Activated CD8-positive, alpha-beta memory T cell treated with anti-CD3 and anti-CD28 coated beads for 24 hours (primary cell): ENCODE measurements at places on chromosomes 7 and 10.

DNA sequence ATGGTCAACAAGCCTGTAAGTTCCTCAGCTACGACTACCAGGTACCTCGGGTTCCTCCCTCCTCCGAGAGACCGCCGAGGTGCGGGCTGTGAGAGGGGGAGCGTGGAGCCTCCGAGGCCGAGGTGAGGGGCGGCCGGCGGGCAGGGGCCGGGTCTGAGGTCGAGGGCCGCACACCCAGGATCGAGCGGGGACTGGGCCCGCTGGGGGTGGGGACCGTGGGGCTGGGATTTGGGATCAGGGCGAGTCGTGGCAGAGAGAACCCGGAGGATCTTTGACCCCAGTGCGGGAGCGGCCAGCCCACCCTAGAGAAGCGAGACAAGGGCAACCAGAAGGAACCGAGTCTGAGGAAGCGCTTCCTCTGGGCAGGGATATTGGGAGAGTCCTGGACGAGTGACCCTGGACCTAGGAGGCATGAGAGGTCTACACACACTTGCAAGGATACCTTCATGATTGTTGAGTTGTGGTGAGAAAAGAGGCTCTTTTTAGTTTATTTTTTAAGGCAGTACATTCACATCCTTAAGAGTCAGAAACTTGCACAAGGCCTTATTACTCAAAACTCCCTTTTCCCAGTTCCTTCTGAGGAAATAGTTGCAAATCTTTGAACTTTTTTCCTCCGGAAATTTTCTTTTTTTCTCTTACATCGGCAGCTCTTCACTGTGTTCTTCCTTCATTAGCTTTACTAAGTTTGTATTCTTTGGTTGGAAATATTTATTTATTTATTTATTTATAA lies 395 bp downstream of the ZNF487 start:
- no peak for DNase-seq

DNA sequence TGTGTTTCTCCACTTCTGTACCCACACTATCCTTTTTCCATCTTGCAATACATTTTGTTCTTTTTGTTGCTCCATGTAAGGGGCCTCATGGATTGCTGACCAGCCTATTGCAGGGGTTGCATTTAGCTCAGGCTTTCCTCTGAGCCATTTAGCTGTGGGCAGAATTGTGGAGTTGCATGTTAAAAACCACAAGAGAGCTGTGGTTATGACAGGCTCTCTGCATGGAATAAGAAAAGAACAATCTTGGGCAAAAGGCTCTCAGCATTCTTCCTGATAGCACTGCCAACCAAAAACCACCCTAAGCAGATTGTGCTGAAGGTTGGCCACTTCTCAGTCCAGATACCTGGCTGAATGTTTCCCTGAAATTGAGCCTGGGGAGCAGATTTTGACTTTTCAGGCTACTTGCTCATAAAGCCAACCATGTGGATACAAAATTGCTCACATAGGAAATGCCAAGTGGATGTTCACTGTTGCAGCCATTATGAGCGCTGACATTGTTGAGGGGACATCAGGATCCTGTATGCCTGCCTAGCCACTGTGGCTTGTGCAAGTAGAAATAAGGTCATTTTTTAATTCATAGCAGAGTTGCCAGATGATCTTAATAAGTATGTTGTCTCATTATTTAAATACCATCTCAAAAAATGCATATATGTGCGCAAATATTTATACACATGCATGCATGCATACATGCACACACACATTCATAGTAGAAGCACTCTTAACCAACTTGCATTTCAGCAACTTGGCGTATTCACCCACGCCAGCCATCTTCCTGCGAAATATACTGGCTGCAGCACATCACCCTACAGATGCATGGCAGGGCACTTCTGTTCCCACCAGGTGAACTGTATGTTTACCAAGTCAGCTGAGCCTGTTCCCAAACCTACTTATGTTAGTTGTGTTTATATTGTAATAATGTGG lies 695.4 kb downstream of the LRMDA start:
- no peak for DNase-seq

- no peak for DNase-seq
Measured at GRCh38 chr7:96414931-96415292, 93.0 kb upstream of the SLC25A13 start.

DNA sequence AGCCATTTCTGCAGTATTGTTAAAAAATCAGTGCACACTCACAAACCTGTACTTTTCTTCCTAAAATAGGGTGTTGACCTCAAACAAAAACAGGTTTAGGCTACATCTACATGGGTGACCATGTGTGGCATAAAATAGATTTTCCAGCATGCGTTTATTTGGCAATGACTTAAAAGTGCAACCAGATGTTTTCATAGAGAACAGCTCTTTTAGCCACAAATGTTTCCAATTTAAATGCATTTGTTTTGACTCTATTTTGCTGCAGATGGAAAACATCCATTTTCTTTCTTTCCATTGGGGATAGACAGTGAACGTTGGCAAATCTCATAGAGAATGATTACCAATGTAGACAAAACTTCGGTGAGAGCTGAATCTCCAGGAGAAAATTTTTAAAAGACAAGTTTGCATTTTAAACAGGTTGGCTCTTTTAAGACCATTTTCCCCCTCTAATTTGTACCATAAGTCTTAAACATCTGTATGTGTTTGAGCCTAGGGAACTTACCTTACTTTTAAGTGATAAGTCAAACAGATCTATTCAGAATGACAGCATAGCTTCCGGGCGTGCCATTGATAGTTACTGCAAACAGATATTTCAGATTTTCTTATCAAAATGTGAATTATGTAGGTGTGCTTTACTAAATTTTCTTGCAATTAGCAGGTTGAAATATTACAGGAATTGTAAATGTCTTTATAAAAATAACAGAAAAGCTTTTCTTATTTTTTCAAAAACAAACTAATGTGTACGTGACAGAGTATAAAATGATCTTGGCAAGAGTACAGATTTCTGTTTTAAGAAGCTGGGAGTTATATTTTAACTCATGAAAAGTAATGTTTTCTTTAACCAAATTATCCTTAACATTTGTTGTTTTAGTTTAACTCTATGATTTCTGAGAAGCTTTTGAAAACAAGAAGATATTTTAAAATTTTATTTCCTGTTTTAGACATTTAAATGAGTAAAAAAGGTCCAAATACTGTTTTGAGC lies 144.9 kb downstream of the HGF start:
- no peak for DNase-seq

DNA sequence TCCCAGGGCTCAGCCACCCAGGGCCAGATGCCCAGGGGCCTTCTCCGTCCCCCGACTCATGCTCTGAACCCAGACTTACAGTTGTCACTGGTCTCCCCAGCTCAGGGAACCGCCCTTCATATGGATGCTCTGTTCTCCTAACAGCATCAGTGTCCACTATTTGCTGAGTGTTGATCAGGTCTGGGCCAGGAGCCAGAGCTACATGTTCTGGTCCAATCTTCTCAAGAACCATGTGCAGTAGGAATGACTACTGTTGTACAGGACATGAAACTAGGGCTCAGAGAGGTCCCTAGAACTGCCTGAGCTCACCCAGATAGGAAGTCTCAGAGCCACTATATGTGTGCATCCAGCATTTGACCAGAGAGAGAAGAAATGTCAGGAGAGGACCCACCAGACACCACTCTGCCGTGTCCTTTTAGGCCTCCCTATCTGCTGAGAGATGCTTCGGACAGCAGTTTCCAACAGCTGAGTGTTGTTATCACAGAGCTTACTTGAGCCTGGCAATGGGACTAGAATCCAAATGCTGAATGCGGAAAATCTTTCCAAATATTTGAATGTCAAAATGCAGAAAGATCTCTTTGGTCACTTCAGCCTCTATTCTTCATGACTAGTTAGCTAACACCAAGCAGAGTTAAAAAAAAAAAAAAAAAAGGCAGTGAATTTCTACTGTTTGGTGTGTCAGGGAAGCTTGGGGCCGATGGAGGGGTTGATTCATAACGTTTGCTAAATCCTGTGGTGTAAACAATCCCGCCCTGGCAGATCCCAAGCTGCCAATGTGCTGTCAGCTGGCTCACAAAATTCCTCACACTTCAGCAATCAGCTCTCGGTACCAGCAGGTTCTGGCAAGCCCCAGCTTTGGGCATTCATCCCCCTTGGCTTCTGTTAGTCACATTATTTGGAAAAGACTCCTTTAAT lies 246.1 kb downstream of the TNS3 start:
- peak; percentile 11 for DNase-seq

GRCh38 chr10:102620591-102621442 lies 23.5 kb upstream of the TRIM8 start:
- no peak for DNase-seq

GRCh38 chr10:100746784-100747455 lies 1.5 kb downstream of the PAX2 start:
- no peak for DNase-seq
